ENCODE measurements at places on chromosomes 4 and X.

GRCh38 chr4:108168160-108168670, 517 bp downstream of the LEF1 start:
- DNase-seq = no peak

- DNase-seq = no peak
Measured at GRCh38 chrX:149992918-149993317, 54.6 kb upstream of the EOLA2 start.

- peak; percentile 87 for DNase-seq
Measured at GRCh38 chr4:6200011-6200921, at the start of gene JAKMIP1. JAKMIP1 (minus strand) TSS chr4:6200549; CDS start chr4:6112850, 87,699 bp downstream.

GRCh38 chr4:23033796-23034195, 341.1 kb downstream of the GBA3 start:
- no peak for DNase-seq

GRCh38 chr4:85058551-85058950, 92.1 kb upstream of the WDFY3 start:
- no peak for DNase-seq

DNA sequence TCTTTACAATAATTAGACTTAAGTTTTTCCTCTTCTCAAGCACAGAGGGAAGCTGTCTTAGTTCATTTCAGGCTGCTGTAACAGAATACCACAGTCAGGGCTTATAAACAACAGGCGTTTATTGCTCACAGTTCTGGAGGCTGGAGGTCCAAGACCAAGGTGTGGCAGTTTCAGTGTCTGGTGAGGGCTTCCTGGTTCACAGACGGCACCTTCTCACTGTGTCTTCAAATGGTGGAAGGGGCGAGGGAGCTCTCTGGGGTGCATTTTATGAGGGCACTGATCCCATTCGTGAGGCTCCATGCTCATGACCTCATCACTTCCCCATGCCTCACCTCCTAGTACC, 115.7 kb upstream of the MXRA5 start:
- no peak for DNase-seq

GRCh38 chr4:189497996-189498395, 442.7 kb upstream of the FRG1 start:
- DNase-seq = no peak

DNA sequence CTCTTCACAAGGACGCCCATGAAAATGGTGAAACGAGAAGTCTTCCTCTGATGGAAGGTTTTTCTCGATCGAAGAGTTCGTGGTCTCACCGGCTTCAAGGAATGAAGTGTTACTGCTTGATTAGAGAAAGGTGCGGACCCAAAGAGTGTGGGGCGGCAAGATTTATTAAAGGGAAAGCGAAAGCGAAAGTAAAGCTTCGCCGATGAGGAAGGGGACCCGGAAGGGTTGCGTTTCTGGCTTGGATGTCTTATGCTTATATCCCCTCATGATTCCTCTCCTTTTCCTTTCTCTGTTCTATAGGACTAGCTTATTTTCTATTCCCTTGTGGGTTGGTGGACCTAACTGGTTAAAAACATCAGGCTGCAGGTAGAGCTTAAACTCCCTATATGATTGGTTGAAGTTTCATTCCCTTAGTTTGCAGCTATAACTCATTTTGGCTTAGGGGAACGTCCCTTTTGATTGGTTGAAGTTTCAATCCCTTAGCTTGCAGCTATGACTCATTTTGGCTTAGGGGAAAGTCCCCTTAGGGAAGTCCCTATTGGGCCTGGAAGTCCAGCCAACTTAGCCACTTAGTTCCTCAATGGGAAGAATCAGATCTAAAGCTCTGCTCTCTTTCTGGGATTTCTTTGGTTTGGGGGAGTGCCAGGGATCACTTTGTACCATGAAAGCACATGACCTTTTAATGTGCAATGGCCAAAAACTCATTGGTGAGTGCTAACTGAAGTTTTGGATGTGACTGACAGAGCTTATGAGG, 1025.0 kb upstream of the PCDH10 start:
- no peak for DNase-seq

DNA sequence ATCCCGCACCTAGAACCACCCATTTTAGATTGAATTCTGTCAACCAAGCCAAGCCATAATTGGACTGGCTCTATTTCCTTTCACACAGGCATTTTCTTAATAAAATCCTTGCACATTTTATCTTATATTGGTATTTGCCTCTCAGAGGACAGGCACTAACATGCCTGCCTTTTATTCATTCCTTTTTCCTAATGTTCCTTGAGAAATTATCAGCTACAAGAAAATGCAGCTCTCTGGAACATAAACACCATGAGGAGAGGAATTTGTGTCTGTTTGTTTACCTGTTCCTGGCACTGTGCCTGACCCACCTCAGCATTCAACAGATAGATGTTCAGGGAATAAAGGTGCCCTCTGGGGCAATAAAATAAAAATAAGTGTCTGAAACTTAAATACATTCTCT, 116.2 kb downstream of the PDHA2 start:
- no peak for DNase-seq
